ENCODE measurements at places on chromosomes 4 and X.

- no peak for DNase-seq
Measured at GRCh38 chr4:40157436-40157835, 39.4 kb upstream of the RHOH start.

- DNase-seq: no peak
Measured at GRCh38 chrX:55801811-55802210, 84.3 kb downstream of the RRAGB start.

DNA sequence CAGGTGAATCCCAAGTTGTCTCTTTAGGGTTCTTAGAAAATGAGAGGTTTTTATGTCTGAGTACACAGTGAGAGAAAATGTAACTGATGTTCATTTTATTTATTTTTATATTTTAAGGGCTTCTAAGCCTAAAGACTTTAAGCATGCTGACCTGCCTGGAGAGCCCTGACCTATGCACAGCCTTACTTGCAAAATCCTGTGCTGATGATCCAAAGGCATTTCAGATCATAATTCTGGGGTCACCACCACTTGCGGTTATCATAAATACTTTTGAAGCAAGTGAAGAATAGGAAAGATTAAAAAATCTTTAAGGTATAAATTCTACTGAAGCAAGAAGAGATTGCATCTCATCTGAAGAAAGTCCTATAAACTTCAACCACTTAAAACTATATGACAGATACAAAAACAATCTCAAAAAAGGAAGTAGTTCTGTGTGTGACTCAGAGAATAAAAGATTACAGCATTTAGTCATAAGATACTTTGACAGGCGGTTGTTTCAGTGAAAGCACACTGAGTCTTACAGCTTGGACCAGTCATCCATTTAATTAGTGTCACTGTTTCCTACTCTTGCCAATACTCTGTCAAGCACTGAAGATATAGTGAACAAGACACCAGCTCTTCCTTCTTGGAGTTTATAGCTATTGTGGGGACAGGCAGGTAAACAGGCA lies 245.2 kb upstream of the DIPK2B start:
- peak; percentile 51 for DNase-seq

- no peak for DNase-seq
Measured at GRCh38 chrX:39443240-39443639, 642.0 kb downstream of the MID1IP1 start.

GRCh38 chrX:44011506-44011905 lies 38.3 kb upstream of the NDP start:
- DNase-seq: peak; percentile 26

DNA sequence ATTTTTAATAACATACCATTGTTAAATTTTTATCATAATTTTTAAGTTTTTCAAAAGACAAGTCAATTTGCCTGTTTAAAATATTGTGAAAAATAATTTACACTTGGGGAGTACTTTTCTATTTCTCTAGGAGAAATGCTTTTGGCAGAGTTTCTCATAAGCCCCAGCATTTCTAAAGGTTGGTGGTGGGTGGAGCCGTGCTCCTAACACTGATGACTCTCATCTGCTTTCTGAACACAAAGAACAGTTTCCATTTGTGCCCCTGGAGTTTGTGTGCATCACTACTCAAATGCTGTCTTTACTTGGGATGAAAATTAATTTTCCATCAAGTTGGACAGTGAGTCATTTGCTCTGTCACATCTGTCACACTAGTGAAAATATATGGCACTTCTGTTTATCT lies 57.6 kb downstream of the TNIP2 start:
- DNase-seq: no peak

- peak; percentile 76 for DNase-seq
Measured at GRCh38 chr4:15238720-15239119, 189.1 kb upstream of the C1QTNF7 start.

DNA sequence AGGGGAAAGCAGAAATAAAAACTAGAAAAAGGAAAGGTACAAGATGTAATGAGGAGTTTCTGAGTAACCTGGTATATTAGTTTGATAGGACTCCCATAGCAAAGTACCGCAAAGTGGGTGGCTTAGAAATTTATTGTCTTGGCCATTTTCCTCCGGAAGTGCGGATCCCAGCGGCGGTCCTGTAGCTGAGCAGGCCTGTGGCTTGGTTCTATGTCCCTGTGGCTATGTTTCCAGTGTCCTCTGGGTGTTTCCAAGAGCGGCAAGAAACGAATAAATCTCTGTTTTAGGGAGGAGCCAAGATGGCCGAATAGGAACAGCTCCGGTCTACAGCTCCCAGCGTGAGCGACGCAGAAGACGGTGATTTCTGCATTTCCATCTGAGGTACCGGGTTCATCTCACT lies 44.0 kb upstream of the LDB2 start:
- peak; percentile 33 for DNase-seq

- no peak for DNase-seq
Measured at GRCh38 chr4:7788694-7789425, 150.8 kb downstream of the AFAP1 start.

DNA sequence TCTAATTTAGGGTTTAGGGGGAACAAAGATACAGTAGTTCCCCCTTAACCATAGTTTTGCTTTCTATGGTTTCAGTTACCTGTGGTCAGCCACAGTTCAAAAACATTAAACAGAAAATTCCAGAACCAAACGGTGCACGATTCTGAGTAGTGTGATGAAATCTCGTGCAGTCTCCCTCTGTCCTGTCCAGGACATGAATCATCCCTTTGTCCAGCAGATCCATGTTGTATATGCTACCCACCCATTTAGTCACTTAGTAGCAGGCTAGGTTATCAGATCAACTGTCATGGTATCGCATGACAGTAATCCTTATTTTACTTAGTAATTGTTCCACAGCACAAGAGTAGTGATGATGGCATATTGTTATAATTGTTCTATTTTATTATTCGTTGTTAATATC lies 556.1 kb downstream of the IL1RAPL1 start:
- DNase-seq: no peak

DNA sequence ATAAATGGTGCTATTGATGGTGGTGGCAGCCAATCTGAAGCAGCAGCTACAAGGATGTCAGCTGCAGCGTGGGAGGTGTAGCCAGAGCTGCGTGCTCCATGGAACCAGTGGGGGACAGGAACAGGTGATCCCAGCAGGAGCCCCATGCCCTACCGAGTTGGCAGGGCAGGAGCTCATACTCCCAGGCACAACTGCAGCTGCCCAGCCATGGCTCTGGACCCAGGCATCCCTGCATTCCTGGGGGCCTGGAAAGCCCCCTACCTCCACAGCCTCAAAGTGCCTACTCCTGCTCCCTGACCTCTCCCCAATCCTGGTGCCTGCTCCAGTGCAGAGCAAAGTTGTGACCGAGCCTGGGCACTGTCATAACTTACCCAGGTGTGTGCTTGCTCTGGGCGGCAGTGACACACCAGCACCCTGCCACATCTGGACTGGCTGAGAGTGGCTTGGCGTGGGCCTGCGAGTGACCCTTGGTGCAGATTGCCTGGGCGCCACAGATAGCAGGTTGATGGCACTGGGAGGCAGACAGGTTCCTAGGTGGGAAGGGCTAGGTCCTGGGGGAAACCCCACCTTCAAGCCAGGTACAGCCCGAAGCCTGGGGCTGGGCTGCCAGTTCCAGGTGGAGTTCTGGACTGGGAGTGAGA lies 101.1 kb downstream of the DCAF12L2 start:
- DNase-seq: no peak

GRCh38 chr4:147019091-147019490 lies 73.4 kb upstream of the TTC29 start:
- DNase-seq: peak; percentile 66

DNA sequence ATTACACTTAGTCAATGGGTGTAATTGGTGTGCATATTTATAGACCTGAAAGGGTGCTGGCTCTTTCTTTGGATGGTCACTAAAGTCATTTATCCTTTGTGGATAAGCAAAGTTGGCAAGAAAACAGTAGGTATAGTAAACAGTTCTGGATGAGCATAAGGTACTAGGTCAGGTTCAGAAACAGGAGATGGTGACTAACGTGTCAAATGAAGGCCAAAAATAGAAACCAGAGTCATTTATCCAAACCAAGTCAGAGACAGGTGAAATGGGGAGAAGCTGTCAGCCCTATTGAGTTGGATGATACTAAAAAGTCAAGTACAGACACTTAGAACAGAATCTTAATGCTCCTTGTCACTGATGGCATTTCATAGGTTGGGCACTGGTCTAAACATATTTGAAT lies 313.1 kb downstream of the KLHL13 start:
- DNase-seq: no peak

GRCh38 chr4:153938994-153939393 lies 150.1 kb upstream of the SFRP2 start:
- DNase-seq: no peak

- no peak for DNase-seq
Measured at GRCh38 chr4:28744066-28744465, 1883.4 kb downstream of the STIM2 start.

DNA sequence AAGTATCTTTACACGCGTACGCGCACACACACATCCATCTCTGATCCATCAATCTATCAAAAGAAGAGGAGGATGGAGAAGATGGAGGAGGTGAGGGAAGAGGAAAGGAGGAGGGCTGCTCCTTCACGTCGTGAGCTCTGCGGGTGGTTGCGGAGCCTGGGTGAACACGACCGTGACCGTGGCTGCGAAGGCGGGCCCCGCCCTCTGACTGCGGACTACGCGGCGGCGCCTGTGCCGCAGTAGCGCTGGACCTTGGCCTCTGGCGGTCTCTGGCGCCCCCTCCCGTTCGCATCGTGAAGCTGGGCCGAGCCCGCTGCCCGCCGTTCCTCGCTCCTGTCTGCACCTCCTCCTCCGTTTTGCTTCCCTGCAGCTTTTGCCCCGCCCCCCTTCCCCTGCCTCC lies 37.7 kb upstream of the ARAF start:
- DNase-seq: peak; percentile 82

DNA sequence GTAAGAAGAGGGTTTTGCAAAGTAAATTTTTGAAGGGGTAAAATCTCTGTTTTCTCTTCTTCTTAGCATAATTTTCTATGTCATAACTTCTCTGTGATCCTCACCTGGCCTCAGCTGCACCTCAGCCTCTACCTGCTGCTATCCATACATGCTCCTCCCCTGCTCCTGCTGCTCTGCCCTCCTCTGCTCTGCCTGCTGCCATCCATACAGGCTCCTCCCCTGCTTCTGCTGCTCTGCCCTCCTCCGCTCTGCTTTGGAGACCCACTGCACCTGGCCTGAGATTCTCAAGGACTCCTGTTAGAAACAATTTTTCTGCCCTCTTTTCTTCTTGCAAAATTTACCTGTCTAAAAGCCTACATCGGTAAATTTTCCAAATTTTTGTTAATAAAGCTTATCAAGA lies 388.6 kb upstream of the PITX2 start:
- no peak for DNase-seq

- DNase-seq: no peak
Measured at GRCh38 chr4:4849106-4849505, 10.4 kb upstream of the MSX1 start.

GRCh38 chrX:72020204-72020603 lies 109.6 kb downstream of the NHSL2 start:
- no peak for DNase-seq

GRCh38 chr4:76178296-76178695 lies 30.1 kb upstream of the NUP54 start:
- no peak for DNase-seq

DNA sequence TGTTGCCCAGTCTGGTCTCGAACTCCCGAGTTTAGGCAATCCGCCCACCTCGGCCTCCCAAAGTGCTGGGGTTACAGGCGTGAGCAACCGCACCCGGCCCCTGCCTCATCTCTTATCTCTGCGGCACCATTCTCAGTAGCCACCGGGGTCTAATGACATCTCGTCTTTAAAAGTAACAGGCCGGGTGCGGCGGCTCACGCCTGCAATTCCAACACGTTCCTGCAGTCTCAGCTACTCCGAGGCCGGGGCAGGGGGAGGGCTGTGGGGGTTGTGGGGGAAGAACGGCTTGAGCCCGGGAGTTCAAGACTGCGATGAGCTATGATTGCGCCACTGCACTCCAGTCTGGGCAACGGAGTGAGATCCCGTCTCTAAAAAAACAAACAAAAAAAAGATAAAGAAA lies 28.8 kb downstream of the ING2 start:
- peak; percentile 40 for DNase-seq

GRCh38 chr4:1367936-1368289 lies 20.9 kb downstream of the UVSSA start:
- no peak for DNase-seq

DNA sequence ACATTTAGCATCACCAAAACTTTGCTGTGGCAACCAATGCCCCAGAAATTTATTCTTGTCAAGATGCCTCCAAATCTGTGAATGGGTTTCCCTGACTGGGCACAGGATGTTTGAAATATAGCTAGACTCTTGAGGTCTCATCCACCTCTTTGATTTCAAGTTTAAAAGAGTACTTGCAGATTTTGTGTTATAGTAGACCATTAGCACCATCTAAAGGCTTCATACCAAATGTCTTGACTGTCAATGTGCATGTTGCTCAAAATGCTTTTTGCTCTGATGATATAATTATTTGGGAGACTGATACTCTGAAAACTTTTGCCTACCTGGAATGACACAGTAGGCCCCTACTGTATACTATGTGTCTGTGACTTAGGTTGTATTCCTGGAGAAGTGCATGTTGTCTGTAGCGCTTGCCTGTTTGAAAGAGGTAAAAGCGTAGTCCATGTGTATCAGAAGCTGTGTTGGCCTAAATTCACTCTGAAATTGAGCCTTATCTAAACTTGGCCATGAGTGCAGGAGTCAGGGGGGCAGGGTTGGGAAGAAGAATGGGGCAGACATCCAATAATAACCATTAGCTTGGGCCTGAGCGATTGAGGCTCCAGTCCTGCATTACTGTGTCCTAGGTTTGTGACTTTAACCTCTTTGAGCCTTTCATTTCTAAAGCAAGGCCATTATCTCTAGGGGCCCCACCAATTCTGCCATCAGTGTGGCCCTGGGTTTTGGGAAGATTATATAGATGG lies 33.8 kb downstream of the NDP start:
- DNase-seq: peak; percentile 13

- DNase-seq: peak; percentile 76
Measured at GRCh38 chr4:119314356-119314755, 7.6 kb downstream of the FABP2 start.

GRCh38 chr4:184668096-184668495 lies 18.6 kb downstream of the PRIMPOL start:
- no peak for DNase-seq

DNA sequence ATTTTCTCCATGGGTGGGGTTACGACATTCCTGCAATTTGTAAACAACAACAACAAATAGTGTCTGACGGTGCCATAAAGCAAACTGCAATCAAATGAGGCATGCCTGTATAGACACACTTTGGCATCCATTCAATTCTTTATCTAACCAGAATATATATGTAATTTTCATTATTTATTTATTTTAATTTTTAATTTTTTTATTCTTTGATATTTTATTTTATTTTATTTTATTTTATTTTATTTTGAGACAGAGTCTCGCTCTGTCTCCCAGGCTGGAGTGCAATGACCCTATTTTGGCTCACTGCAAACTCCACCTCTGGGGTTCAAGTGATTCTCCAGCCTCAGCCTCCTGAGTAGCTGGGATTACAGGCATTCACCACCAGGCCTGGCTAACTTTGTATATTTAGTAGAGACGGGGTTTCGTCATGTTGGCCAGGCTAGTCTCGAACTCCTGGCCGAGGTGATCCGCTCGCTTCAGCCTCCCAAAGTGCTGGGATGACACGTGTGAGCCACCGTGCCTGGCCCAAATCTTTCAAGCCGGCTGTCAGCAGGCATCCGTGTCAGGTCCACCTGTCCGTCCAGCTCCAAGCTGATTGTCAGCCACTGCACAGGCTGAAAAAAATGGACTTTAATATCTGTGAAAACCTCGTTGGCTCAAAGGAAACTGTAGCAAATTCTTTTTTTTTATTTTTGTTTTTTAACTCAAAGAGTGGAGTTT lies 200.8 kb downstream of the ASMT start:
- DNase-seq: no peak

Measured in hematopoietic multipotent progenitor cell treated with erythropoietin and hydrocortisone succinate and interleukin-3 and kit ligand, for 4 days (in vitro differentiated cells).